NCI-H2171 (cell line): ENCODE measurements at places on chromosomes 2 and 18.

DNA sequence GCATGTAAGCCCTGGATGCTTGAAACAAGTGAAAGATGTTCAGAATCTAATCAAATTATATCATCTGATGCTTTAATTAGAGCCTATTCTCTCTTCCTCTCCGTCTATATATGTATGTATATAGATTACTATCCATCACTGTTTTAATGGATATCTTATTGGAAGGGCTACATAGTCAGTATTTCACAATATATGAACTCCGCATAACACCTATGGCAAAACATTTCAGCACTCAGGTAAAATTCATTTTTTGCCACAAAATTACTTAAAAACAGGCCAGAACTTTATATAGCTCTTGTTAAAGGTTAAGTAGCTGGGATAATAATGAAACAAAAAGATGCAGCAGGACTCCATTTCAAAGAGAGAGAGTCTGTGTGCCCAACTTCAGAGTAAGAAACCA lies 1.2 kb downstream of the PJVK start:
- no peak for DNase-seq

DNA sequence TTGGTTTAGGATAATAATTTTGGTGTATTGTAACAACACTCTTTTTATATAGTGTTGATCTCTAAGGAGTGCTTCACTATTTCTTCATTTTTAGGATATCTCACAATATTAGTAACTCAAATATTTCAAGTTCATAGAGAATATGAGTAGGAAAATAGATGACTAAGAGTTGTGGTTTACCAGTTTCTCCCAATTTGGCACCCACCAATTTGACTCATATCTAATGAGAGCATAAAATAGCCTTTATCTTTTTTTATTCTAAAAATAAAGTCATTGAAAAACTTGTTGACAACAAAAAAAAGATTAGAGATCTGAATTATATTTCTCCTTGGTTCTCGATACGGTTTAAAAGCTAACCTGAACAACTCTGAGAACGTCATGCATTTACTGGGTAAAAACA lies 204.0 kb downstream of the PARD3B start:
- no peak for DNase-seq

DNA sequence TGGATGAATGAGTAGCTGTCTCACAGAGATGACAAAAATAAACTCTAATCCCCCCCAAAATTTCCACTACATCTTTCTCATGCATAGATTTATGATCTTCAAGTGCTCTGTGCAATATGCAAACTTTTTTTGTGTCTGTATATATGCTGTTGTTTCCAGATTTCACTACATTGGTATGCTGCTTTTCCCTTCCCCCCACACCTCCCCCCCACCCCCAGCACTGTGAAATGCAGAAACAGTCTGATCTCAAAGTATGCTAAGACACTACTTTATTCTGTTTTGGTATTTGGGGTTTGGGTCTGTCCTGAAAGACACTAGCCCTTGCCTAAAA lies 524 bp upstream of the KLHL14 start:
- no peak for DNase-seq

DNA sequence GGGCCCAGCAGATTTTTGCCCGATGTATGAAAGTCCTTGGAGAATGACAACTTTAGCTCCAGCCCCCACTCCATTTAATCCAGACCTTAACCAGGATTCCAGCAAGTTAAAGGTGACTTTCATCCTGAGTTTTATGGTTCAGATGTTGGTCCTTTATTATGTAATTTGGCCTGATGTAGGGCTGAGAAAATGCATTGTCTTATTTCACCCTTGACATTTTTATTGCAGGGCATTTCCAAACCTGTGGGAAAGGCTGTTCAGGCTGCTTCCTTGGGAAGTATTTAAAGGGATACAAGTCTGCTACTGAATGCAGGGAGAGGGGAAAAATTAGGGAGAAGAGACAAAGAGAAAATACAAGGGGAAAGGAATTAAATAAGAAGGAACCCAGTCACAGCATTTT lies 48.8 kb downstream of the ASB1 start:
- no peak for DNase-seq

DNA sequence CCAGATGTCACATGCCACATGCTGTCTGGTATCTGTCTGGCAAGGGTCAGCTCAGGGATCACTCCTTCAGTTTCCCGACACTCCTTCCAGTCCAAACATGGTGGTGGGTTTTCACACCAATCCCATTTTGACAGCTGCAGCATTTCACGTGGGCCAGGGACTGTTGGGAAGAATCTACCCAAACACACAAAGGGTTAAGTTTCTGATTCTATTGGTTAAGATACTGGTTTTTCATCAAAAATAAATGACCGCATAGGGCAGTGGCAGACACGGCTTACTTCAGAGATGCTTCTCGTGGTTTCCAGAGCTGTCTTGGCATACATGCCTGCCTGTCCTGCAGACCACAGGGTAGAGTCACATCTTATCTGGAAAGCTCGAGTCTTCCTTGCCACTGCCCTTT lies 79.7 kb downstream of the PSMG2 start:
- no peak for DNase-seq

- peak; percentile 50 for DNase-seq
These were observed 95.1 kb downstream of the MYO5B start for GRCh38 chr18:50099725-50100407.

DNA sequence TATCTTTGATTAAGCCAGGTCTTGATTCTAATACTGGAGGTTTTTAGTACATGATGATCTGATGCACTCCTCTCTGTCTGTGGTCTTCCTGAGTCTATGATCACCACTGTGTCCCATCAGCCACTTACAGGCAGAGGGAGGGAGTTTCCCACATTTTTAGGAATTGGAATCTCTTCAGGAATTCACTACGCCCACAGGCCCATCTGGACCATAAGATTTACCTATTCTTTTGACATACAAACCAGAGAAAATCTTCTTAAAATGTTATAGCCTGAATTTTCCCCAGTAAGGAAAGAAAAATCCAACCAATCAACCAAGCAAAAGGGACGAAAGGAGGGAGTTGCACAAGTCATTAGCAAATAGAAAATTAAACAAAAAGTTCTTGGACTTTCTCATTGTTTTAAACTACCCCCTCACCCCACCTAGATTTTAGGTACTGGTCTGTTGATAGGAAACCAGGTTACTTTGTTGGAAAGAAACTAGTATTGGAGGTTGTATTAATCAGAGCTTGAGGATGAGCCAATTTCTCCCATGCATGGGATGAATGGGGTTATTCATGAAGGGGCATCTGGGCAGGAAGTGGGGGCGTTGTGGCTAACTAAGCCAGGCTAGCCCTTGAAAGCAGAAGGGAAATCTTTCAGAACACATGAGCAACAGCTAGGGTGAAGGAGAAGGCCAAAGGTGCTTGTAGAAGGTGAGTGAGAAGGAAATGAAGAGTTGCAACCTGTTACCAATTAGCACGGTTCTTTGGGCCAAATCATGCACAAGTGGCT lies 328.2 kb upstream of the MEX3C start:
- no peak for DNase-seq

DNA sequence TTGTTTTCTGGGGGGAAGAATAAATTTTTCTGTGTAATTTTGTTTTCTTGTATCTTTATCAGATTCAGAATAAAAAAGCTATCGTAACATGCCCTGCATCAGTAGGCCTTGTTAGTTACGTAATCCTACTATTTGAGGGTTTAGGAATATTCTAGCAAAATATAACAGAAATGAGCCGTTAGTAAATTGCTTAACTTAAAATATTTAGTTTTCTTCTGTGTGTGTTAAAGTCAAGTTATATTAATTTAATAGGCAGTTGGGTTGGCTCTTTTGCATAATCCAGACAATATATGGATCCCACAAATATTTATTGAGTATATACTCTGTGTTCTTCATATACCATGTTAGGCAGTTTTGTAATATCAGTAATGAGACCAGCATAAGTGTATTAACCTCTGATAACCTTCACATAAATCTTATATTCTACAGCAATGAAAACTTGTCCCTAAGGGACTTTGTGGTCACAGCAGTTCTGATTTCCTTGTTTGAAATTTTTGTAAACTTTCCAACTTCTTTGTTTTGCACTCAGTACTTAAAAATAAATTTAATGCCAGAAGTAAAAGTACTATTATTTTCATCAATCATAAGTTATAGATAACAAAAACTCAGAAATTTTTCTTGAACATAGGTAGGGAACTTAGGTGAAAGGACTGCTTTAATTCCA lies 151.9 kb downstream of the FMNL2 start:
- DNase-seq, result no peak

DNA sequence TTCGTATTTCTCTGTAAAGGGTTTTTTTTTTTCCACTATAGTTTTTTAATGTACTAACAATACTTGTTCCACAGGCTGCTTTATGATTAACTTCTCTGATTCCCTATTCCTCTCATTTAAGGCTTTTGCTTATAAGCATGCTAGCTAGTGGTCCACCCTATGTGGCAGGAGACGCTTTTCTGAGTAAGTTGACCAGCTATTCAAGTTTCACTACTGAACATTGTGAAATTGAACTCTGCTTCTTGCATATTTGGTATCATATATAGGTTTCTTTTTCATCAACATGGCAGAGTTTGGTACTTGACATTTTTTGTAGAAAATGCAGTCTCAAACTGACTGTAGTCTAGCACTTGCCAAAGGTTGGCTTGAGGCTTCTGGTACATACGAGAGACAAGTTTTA lies 74.2 kb downstream of the OTX1 start:
- no peak for DNase-seq

GRCh38 chr2:28357055-28357454 lies 35.6 kb upstream of the FOSL2 start:
- DNase-seq, result no peak

GRCh38 chr2:16152071-16152927 lies 211.9 kb downstream of the MYCN start:
- DNase-seq, result no peak

DNA sequence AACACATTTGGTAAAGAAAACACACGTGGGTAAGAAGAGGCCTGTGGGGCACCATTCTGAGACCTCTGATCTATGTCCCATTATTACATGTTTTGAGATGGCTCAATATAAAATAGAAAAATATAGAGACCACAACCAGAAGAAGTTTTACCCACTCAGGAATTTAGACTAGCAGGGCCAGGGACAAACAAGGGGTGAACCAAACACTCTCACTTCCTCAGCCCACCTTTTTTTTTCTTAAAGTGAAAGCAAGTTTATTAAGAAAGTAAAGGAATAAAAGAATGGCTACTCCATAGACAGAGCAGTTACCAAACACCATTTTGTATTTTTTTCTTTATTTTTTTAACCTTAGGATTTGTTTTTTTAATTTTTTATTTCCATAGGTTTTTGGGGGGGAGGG lies 119.0 kb upstream of the REV1 start:
- DNase-seq, result no peak

DNA sequence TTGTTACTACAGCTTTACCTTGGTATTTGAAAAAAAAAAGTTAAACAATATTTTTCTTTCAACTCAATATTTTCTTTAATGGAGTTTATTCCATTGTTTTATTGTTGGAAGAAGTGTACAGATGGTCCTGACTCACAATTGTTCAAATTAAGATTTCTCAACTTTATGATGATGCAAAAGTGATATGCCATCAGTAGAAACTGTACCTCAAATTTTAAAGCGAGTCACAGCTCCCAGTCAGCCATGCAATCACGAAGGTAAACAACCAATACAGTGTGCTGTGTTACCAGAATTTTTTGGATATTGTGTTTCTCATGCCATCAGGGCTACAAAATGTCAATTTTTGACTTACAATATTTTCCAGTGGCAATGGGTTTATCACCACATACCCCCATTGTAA lies 54.0 kb upstream of the COL5A2 start:
- DNase-seq, result no peak

DNA sequence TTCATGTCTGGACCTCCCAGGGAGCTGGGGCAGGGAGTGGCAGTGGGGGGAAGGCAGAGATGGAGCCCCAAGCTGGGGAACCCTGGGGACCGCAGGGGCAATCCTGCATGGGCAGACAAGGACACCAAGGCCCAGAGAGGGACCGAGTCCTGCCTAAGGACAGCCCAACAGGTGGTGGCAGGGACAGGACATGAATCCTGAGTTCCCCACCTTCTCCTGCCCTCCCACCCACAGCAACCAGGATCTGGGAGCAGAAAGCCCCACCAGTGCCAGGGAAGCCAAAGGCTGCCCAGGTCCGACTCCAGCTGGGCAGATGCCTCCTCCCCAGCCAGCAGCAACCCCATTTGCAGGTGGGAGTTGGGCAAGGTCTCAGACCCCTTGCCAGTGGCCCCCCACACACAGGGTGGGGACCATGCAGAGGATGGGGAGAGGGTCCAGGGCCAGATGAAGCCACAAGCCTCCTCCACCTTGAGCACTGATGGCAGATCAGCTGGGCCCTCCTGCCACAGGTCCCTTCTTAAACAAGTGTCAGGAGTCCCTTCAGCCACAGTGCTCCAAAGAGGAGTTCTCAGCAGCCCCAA lies 6.3 kb downstream of the ADRA2B start:
- DNase-seq, result no peak

DNA sequence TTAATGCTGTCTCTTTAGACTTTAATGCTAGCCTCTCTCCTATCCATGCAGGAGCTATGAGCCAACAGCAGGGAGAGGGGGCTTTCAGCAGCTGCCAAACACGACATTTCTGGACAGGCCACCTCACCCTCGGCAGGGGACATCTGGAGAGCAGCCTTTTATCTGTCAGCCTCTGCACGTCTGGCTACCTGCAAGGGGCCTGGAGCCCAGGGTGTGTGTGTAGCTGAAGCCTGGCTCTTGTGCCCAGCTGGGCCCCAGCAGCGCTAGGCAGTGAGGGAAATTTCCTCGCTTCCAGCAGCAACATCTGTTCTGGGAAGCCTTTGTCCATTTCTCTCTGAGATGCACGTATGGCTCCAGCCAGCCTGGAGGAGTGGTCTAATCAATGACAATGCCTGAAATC lies 728.7 kb upstream of the ID2 start:
- DNase-seq, result peak; percentile 39

GRCh38 chr2:115162494-115163293 lies 720.3 kb downstream of the DPP10 start:
- DNase-seq, result no peak

GRCh38 chr2:133657591-133657990 lies 89.3 kb upstream of the NCKAP5 start:
- DNase-seq, result no peak

- DNase-seq, result no peak
These were observed 120.1 kb downstream of the ACTR3 start for GRCh38 chr2:114010001-114010400.

GRCh38 chr2:69335311-69335710 lies 51.7 kb downstream of the GFPT1 start:
- no peak for DNase-seq

- no peak for DNase-seq
These were observed 52.4 kb downstream of the GLI2 start for GRCh38 chr2:120787822-120788700.
